ENCODE measurements at places on chromosomes 12 and 14.

DNA sequence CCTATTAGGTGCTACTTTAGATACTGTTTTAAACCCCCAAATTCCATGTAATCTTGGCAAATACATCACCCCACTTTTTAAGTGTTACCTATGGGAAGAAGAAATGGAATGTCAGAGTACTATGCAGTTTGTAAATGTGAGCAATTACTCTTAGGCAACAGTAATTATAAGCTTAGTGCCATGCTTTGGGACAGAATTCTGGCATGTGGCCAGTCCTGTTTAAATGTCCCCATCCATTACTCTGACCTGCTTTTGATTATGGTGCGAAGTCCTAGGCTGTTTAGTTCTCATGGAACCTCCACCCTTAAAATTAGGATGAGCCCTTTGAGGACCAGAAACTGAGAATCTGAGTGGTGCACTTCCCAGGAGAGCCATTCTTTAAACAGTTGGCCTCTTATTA lies 321.4 kb upstream of the RGS6 start:
- no peak for DNase-seq

GRCh38 chr12:75047885-75048525 lies 161.6 kb downstream of the KCNC2 start:
- DNase-seq: no peak

GRCh38 chr12:81416571-81416970 lies 338.7 kb downstream of the ACSS3 start:
- DNase-seq: no peak

- no peak for DNase-seq
Measured at GRCh38 chr14:102941419-102942011, 19.1 kb downstream of the AMN start.

GRCh38 chr12:119578112-119578511 lies 15.5 kb upstream of the TMEM233 start:
- DNase-seq: no peak

GRCh38 chr12:77493302-77494168 lies 337.2 kb upstream of the NAV3 start:
- no peak for DNase-seq

GRCh38 chr12:116331876-116332275 lies 54.4 kb upstream of the MED13L start:
- DNase-seq: no peak

Measured in stimulated activated CD8-positive, alpha-beta memory T cell treated with anti-CD3 and anti-CD28 coated beads, Interleukin-7, amount 100 ng/mL, for 1 hour (primary cell).